ENCODE measurements at places on chromosomes 11 and 22.

- DNase-seq = no peak
Measured at GRCh38 chr11:95341221-95341620, 110.2 kb upstream of the SESN3 start.

GRCh38 chr22:45731041-45731797, 59.6 kb downstream of the ATXN10 start:
- DNase-seq = no peak

DNA sequence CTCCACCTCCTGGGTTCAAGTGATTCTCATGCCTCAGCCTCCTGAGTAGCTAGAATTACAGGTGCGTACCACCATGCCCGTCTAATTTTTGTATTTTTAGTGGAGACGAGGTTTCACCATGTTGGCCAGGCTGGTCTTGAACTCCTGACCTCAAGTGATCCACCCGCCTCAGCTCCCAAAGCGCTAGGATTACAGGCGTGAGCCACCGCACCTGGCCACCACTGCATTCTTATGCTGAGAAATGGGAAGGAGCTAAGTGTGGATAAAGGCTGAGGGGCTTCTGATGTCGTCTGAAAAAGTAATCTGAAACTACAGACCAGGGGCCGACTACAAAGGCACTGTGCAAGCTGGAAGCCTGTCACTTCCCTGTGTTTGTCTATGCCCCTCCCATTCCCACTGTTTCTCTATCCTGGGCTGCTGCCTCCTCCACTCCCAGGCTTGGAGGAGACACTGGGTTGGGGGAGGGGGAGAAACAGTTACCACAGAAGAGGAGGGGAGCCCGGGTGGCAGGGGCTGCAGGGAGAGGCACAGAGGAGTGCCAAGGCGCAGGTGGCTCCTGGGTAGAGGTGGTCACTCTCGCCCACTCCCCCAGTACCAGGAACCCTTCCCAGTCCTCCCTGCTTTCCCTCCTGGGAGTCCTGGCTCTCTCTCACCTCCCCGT, 2.9 kb upstream of the MTA2 start:
- no peak for DNase-seq

- no peak for DNase-seq
Measured at GRCh38 chr11:60840470-60841430, 1.2 kb upstream of the CCDC86 start.

DNA sequence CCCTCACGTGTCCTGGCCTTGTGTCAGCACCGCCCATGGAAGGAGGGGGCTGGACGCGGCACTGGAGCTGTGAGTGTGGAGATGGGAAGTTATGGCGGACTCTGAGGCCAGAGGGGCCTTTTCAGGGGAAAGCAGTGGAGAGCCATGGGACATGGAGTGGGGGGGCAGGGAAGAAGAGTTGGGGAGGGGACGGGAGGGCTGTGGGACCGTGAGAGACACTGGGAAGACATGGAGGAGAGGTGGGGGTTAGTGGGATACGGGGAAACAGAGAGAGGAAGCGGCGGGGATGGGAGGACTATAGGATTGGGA, 58.2 kb downstream of the FBXO7 start:
- no peak for DNase-seq

GRCh38 chr11:46006418-46007070, 84.1 kb downstream of the LARGE2 start:
- DNase-seq = no peak

DNA sequence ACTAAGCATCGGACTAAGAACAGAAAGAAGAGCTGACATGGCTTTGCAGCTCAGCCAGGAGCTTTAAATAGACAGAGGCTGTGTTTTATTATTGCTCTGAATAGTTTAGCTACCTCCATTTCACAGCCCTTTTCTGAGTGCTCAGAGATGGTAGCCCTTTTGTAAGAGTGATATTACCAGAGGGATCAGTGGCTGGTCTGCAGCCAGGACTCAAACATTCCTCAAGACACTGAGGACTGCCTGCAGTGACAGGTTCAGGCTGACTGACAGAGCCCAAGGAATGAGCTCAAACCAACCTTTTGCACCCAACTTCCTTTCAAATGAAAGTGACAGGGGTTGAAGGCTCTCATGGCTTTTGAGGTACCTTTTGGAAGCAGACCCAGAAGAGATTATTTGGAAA, 189.0 kb downstream of the DDX10 start:
- DNase-seq = no peak

DNA sequence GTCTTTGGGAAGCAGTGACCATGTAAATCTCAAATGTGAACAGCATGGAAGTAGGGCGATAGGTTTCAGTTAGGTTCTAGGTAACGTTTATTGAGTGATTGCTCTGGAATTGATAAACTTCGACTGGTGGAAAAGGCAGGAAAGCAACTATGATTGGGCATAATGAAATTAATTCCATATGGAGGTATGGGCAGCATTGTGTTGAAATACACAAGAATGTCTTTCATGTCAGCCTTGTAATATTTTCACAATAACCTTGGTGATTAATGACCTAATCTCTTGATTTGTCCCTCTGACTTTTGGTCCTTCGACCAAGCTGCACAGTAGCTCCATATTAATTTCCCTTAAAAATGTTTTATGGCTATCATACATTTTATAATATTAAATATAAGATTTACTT, 2.8 kb downstream of the CEP57 start:
- no peak for DNase-seq

DNA sequence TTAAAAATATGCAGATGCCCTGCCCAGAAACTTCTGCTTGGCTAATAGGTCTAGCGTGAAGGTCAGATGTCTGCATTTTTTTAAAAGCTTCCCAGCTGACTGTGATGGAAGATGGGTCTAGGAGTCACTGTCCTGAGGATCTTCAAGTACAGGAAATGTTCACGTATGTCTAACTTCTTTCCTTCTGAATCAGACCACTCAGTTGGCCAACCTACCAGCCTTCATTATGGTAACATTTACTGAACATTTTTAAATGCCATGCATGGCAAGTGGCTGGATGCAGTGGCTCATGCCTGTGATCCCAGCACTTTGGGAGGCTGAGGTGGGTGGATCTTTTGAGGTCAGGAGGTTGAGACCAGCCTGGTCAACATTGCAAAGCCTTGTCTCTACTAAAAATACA, 1.1 kb upstream of the PRG2 start:
- no peak for DNase-seq

GRCh38 chr11:130165601-130166456, 6.2 kb downstream of the ST14 start:
- DNase-seq = no peak

- no peak for DNase-seq
Measured at GRCh38 chr11:131855320-131855719, 484.9 kb downstream of the NTM start.

DNA sequence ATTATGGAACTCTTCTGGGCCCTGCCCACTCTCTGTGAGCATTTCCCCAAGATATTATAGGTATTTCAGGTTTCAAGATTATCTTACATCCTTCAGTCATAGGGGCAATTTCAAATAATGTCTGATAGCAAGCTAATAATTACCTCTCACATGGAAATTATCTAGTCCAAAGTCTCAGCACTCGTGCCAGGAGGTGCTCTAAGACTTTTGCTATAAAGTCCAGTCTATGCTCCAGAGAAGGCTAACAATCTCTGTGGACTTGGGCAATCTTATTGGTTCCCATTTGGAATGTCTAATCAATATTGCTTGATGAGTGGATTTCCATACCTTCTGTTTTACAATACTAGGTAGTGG, 5.4 kb downstream of the TREH start:
- DNase-seq = no peak

DNA sequence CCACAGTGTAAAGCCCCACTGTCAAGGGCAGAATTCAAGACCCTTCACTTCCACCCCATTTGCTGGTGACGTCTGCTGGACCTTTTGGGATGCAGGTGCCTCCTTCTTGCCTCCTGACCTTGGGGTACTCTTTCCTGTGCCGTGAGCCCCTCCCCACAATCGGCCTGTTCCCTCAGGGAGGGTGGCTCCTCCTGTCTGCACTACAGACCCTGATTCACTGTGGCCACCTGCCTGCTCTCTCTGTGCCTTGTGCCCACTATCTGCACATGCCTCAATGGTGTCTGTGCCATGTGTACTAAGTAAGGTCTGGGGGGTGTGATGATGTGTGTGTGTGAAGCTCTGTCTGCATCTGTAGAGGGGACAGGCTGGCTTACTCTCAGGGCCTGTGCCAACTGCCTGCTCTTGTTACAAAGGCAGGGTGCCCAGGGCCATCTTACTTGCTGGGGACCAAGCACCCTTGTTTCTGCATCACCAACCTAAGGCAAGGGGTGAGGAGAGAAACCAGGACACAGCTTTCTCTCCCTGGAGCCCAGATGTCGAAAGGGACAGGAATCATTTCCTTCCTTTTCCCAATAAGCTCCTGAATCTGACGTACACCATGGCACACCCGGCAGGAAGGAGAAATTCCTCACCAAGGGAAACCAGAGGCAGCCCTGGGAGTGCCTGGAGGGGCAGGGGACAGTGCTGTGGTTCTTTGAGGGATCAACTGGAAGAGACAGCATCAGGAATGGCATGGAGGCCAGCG, 3.7 kb downstream of the PPM1F start:
- DNase-seq = no peak

DNA sequence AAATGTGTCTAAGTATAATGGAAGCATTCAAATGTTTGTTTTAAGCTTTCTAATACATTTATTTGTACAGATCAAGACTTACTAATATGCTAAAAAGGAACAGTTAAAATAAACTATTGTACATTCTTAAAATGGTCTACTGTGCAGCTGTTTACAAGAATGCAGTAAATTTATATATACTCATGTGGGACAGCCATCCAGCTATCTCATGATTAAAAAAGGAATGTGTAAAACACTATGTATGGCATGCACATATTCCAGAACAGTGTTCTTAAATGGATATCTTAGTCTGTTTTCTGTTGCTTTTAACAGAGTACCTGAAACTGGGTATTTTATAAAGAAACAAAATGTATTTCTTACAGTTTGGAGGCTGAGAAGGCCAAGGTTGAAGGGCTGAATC, 30.2 kb upstream of the CSTF3 start:
- no peak for DNase-seq

DNA sequence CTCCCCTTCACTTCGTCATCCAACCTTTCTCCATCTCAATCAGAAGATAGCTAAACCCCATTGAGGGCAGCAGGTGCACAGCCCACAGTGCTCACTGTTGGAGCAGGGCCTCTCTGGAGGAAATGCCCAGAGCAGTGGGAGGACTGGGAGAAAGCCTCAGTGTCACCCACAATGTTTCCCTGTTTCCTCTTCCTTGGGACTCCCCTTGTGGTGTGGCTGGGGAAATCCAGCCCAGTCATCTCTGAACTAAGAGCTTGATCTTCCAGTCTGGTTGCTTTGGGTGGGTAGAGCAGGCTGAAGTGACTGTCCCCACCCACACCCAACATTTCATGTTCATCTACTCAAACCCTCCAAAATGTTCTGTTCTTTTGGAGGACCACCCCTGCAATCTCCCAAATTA, 29.8 kb upstream of the EED start:
- DNase-seq = no peak

DNA sequence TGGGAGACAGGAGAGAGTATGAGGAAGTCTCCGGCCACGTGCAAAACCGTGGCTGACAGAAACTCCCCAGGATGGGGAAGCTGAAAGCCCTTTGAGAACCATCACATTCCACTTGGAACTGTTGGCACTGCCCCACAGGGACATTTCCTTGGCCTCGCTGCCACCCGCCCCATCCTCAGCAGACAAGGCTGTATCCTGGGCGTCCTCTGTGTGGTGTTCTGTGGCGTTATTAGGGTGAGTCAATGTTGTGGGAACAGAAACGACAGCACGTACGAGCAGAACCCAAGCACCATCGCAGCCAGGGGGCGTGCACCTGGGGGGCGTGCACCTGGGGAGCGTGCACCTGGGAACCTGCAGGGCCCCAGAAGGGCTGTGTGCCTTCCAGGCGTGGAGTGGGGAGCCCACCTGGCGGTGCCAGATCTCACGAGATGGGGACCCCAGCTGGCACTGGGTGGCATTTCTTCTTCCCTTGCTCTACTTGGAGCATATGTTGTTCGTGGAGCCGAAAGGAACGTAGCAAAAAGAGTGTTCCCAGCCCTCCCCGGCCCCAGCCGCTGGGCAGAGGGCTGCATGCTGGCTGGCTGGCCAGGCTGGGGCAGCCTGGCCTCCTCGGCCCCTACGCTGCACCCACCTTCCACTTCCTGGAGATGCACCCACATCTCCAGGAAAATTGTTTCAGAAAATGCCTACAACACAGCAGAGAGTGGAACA, 35.4 kb downstream of the NFAM1 start:
- no peak for DNase-seq

DNA sequence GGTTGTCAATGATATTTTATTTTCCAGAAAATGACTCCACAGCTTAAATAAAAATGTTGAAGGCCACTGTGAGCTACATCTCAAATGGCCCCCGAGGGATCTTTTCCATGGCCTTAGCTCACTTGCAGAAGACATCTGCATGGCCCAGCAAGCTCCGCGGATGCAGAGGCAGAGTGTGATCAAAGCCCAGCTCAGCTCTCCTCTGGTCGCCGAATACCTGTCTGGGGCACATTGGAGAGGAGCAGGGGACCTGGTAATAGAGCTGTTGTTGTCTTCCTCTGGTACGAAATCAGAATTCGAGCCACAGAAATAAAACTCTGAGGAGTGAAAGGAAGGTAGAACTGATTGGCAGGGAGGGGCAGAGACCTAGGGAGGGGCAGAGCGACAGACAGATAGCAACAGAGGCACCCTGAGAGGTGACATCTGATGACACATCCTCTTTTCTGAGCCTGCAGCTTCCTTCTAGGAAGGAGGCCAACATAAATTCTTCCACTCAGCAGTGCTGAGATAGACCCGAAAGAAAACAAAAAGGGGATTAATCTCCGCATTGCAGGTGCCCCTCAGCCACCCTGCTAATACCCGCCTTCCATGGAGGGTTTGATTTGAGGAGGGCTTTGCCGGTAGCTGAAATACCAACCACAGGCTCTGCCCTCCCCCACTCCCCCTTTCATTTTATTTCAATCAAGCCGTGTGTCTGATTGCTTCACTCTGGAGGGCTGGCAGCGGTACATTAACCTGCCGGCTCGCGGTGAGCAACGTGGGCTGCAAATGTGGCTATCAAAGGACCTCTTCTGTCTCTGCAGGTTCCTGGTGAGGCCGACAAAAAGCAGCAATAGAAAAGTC, 759.4 kb downstream of the OPCML start:
- DNase-seq = no peak

DNA sequence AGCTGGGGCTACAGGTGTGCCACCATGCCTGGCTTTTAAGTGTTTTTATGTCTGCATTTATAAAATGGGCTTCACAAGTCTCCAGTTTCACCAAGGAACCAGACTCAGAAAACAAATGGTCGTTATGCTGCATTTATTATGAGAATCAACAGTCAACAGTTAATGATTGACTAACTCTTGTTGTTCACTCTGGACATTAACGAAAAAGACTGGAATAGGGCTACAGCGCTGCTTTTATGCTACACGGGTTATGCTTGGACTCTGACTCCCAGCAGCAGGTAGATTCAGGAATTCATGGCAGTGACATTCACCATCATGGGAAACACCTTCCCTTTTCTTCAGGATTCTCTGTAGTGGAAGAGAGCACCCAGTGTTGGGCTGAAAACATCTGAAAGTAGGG, 44.4 kb upstream of the CHKA start:
- no peak for DNase-seq

- no peak for DNase-seq
Measured at GRCh38 chr11:72141066-72141465, 5.5 kb downstream of the FOLR3 start.

GRCh38 chr11:13358596-13359270, 81.1 kb downstream of the BMAL1 start:
- DNase-seq = no peak
